Fibroblast of villous mesenchyme (primary cell): ENCODE measurements at places on chromosomes 6 and 20.

GRCh38 chr20:48850257-48850976, 22.6 kb upstream of the PREX1 start:
- DNase-seq = no peak

- DNase-seq = no peak
Observed at GRCh38 chr20:36086767-36087166, 67.8 kb upstream of the EPB41L1 start.

- peak; percentile 98 for DNase-seq
Observed at GRCh38 chr20:35344354-35344837, 52.2 kb upstream of the FAM83C start.

- DNase-seq = no peak
Observed at GRCh38 chr20:55684578-55684977, 320.7 kb downstream of the CBLN4 start.

DNA sequence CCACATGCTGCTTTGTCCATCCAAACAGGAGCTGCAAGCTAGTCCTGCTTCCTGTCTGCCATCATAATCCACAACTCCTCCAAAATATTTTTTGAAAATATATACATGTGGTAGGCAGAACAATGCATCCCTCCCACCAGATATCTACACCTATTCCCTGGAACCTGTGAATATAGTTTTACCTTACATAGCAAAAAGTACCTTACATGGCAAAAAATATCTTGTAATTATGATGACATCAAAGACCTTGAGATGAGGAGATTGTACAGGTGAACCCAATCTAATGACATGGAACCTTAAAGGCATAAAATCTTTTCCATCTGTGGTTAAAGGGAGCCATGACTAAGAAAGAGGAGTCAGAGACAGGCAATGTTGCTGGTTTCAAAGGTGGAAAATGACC, 15.3 kb upstream of the RGS17 start:
- no peak for DNase-seq

DNA sequence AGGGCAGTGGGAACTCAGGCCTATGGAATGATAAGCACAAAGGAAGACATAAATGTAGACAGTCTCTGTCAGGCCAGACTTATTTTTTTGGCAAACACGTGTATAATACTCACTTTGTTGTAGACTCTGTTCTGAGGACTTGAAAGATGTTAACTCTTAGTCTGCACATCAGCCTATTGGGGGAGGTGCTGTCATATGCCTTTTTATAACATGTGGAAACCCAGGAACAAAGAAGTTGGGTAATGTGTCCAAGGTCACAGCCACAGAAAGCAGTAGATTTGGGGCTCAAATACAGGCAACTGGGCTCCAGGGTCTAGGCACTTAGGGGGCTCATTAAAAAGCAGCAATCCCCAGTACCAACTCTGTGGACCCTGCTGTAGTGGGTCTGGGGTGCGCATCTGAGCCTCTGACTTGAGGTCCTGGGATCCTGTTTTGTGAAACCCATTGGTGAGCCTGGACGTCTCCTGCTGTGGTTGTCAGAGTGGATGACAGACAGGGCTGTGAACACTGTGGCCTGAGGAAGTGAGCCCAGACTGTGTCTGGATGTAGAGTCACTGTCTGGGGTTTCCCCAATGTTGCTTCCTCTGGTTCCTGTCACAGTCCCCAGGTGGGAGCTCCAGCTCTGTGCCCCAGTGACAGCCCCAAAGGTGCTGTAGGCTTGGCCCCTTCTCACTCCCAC, 50.0 kb downstream of the CDH26 start:
- DNase-seq = no peak

- peak; percentile 98 for DNase-seq
Observed at GRCh38 chr6:75205776-75206575, at the start of gene COL12A1. TSS of gene COL12A1 (minus strand) at chr6:75206053. CDS start at chr6:75202792, 3,261 bp downstream.

- no peak for DNase-seq
Observed at GRCh38 chr6:125154761-125155135, 1.2 kb downstream of the TPD52L1 start.

DNA sequence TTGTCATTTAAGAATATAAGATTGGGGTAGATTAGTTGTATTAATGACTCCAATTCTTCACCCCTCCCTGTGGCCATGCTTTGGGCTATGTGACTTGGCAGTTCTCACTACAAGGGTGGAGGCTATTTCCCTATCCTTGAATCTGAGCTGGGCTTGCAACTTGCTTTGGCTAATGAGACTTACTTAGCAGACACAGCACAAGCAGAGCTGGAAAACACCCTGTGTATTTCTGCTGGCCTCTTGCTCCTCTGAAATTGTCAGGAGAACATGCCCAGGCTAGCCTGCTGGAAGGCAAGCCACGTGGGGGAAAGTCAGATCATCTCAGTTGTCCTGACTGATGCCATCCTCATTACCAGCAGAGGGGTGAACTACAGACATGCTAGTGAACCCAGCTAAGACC, 126.5 kb upstream of the HDGFL1 start:
- peak; percentile 14 for DNase-seq

DNA sequence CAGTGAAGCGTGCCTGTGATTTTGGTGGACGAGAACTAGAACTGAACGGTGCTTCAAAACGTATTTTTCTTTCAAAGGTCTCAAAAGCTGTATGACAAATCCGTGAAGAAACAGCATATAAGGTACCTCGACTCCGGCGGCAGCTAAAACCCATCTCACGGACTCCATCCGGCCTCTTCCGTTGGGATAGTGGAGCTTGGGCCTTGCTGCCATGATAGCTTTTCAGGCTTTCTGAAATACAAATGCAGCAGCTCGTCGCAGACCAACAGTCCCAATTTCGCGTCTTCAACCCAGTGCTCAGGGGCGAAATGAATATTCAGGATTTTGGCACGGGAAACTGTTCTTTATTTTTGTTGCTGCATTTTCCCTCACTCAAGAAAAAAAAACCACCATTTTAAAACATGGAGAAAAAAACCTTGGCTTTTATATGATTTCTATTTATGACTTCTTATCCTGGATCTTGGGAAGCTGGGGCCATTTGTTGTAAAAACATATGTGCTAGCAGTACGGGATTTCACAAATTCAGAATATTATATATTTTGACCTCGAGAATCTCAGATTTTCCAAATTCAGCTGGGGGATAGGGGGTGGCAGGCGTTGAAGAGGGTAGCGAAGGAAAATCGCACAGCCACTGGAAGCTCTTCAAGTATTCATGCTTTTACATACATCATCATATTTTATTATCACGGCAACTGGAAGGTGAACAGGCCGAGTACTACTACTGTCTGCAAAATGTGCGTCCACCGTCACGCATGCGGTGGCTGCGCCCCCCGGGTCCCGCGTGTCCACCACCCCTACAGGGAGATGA, 849 bp downstream of the GSTA4 start:
- DNase-seq = peak; percentile 51

DNA sequence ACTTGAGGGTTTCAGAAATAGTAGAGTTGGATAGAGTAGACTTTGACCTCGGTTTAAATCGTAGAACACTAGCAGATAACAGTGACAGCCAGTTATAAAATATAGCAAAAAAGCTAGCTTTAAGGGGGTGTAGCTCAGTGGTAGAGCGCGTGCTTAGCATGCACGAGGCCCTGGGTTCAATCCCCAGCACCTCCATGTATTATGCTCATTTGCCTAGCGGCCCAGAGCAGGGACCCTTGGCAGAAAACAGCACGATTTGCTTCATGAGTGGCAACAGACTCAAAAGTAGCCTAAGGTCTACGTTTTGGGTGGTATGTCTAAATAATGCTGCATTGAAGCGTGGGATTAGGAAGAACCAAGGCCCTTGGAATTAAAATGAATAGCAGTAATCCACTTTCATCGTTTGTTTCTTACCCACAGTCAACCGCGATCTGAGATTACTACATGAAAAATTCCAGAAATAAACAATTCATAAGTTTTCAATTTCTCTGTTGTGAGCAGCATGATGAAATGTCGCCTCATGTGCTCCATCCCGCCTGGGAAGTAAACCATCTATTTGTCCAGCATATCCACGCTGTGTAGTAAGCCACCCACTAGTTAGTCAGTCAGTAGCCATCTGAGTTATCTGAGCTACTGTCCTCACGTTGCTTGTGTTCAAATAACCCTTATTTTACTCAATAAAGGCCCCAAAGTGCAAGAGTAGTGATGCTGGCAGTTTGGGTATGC, 184.9 kb downstream of the GPX5 start:
- no peak for DNase-seq

- DNase-seq = peak; percentile 97
Observed at GRCh38 chr6:26054781-26055718, 32.2 kb upstream of the HFE start.

DNA sequence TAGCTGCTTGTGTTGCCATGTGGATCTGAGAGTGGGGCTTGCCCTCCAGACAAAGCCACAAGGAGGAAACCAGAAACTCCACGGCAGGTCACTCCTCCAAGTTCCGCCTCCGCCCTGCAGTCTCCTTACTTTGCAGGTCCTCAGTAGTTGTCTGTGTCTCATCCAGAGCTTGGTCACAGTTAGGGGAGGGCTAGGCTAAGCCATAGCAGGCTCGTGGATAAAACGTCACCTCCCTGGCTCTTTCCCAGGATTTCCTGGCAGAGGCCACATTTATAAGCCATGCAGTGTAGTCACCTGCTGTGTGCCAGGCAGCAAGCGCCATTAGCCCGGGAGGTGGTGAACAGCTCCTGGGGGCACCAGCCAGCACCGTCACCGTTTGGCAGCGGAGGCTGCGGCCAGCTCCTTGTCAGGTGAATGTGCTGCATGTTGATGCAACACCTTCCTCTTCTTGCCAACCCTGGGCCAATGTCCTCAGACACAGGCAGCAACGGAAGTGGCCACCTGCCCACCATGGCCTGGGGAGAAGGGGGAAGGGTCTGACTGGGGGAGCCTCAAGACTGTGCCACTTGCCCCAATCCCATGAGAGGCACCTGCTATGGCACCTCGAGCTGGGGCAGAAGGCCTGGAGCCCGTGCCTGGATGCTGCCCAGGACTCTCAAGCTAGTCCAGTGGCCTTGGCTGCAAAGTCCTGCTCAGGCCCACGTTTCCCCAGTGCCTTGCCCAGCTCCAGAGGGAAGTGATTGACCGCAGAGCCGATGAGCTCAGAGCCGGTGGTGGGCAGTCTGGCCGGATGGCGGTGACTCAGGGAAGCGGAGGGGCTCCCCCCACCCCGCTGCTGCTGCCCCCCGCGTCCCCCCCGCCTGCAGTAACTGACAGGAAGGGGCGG, 39.0 kb upstream of the SLCO4A1 start:
- DNase-seq = no peak

GRCh38 chr20:4119854-4120209, 104.5 kb upstream of the RNF24 start:
- DNase-seq = no peak

DNA sequence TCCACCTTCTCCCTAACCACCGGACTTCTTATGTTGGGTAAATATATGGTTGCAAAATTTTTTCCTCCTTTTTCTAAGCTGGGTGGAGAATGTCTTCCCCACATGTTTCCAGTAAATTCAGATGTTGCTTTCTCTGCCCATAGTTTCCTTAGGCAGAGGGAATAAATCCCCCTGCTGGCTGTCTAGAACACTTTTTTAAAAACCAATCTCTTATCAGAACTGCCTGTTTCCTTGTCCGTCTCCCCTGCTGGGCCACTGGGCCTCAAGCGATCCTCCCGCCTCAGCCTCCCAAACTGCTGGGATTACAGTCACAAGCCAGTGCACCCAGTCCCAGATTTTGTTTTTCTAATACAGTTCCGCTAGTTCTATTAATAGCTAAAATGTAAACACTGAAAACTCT, 9.9 kb upstream of the WFDC2 start:
- DNase-seq = peak; percentile 34

GRCh38 chr20:39095870-39096269, 133.7 kb downstream of the DHX35 start:
- no peak for DNase-seq

GRCh38 chr6:150256618-150257272, 112.1 kb upstream of the IYD start:
- peak; percentile 67 for DNase-seq

DNA sequence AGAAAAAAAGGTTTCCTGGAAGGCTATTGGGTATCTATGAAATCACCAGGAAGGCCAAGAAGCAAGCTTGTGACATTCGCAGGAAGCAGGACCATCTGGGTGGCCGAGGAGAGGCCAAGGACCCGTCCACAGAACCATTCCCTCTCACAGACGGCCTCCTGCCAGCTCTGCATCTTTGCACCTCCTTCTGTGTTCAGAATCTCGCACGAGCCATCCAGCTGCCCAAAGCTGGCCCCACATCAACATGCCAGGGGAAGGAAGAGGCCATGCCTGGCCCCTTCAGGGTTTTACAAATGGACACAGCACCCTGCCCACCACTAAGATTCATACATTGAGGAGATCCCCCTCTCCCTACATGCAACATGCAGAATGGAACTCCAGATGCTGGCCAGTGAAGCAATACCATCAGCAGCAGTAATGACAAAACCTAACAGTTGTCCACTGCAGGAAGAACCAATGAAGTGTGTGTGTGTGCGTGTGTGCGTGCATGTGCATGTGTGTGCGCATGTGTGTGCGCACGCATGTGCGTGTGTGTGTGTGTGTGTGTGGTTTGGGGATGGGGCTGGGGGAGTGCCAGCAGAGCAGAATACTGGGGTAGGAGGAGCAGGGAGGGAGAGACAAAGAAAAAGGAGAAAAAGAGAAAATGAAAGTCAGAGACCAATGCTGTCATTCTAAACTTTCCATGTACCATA, 184.2 kb upstream of the FOXQ1 start:
- DNase-seq = no peak

- no peak for DNase-seq
Observed at GRCh38 chr6:169048185-169048864, 205.3 kb downstream of the THBS2 start.

GRCh38 chr6:34679552-34680253, 16.9 kb downstream of the ILRUN start:
- DNase-seq = no peak

- peak; percentile 69 for DNase-seq
Observed at GRCh38 chr20:2822073-2822472, 5.9 kb downstream of the TMEM239 start.

GRCh38 chr20:56350842-56351241, 7.9 kb upstream of the FAM210B start:
- DNase-seq = no peak

DNA sequence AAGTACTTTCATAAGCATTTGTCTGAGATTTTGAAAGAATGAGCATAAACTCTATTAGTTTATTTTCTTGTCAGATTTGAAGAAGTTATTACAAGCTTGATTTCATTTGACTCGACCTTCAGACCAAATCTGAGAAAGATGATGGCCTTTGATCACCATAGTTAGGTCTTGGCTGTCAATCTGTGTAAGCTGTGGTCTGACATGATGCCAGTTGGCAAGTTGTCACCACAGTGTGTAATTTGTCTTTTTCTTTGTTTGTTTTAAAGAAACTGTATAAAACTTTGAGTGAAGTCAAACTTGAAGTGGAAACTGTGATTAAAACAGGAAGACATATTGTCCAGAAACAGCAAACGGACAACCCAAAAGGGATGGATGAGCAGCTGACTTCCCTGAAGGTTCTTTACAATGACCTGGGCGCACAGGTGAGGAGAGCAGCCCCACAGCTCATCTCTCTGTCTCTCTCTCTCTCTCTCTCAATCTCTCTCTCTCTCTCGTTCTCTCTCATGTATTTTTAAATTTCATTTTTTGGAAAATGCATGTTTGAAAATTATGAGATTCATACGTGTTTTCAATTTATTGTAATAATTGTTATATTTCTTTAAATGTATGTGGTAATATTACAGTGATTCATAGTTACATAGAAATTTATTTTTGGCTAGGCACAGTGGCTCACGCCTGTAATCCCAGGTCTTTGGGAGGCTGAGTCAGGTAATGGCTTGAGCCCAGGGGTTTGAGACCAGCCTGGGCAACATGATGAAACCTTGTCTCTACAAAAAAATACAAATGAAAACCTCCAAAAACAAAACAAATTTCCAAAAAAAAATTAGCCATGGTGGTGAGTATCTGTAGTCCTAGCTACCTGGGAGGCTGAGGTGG, 208.1 kb downstream of the UTRN start:
- no peak for DNase-seq
